ENCODE measurements at places on chromosomes 12 and 14.

DNA sequence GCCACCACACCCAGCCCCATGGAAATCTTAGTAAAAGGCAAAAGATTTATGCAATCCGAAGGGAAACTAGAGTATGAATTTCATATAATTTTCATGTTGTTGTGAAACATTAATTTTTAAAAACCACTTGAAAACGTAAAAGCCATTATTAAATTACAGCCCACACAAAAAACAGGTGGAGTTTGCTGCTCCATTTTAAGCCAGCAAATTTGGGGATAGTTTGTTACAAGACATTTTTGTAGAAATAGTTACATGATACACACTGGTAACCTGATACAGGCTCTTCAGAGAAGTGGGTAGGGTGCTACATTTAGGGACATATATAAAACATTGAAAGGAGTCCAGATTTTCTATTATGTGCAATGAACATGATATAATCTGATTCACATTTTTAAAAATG lies 17.6 kb downstream of the GNPTAB start:
- no peak for DNase-seq

- DNase-seq: no peak
Measured at GRCh38 chr14:54450535-54450934, 9.4 kb upstream of the CNIH1 start.

DNA sequence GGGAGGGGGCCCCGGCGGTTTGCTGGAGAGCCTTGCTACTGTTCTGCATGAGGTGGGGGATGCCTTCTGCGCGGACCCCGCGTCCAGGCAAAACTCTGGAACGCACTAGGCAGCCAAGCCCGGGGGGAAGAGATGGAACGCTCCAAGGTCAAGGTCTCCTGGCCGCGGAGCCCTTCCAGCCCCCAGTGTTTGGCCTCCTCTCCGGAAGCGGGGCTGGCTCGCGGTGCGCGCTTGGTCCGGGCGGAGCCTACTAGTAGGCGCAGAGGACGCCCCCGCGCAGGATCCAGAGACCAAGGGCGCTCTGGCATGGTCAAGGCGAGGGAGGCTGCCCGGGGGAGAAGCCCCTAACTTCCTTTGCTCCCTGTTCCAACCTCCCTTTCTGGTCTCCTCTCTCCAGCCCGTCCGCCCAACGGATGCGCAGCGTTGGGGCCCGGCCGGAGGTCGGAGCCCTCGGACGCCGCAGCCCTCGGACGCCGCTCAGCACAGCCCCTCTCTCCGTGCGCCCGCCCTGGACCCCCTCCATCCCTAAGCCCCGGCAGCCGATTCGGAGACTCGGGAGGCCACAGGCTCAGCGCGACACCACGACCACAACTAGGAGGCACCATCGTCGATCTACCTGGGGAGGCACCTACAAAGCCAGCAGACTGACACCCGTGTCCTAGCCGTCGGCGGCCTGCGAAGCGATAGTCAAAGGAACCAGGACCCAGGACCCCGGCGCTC lies 669 bp upstream of the KCNK13 start:
- DNase-seq: no peak

GRCh38 chr14:91062600-91062999 lies 2.2 kb upstream of the RPS6KA5 start:
- DNase-seq: no peak

GRCh38 chr14:72714871-72715214 lies 179.1 kb downstream of the DPF3 start:
- no peak for DNase-seq

- no peak for DNase-seq
Measured at GRCh38 chr14:102505000-102505619, 4.5 kb downstream of the ANKRD9 start.

- DNase-seq: peak; percentile 11
Measured at GRCh38 chr14:39268393-39268792, 34.7 kb downstream of the MIA2 start.

GRCh38 chr12:130120012-130120805 lies 42.1 kb upstream of the FZD10 start:
- no peak for DNase-seq

DNA sequence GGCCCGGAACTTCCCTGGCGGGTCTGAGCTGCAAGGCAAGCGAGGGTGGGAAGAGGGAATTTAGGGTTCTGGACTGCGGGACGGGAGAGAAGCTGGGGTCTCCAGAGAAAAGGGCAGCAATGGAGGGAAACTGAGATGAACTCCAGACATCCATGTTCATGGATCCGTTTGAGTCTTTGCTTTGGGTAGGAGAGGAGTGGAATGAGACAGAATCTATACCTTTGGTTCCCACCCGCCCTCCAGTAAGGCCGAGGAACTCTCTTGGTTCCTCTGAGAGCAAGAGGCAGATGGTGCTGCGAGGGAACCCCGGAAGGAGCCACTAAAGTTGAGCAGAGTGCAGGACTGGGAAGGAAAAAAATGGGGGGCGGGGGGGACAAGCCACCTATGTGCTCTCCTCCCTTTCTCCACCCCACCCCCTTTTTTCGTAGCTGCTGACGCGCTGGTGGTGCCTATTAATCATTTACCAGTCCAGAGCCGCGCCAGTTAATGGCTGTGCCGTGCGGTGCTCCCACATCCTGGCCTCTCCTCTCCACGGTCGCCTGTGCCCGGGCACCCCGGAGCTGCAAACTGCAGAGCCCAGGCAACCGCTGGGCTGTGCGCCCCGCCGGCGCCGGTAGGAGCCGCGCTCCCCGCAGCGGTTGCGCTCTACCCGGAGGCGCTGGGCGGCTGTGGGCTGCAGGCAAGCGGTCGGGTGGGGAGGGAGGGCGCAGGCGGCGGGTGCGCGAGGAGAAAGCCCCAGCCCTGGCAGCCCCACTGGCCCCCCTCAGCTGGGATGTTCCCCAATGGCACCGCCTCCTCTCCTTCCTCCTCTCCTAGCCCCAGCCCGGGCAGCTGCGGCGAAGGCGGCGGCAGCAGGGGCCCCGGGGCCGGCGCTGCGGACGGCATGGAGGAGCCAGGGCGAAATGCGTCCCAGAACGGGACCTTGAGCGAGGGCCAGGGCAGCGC lies 1.2 kb downstream of the SSTR1 start:
- no peak for DNase-seq

DNA sequence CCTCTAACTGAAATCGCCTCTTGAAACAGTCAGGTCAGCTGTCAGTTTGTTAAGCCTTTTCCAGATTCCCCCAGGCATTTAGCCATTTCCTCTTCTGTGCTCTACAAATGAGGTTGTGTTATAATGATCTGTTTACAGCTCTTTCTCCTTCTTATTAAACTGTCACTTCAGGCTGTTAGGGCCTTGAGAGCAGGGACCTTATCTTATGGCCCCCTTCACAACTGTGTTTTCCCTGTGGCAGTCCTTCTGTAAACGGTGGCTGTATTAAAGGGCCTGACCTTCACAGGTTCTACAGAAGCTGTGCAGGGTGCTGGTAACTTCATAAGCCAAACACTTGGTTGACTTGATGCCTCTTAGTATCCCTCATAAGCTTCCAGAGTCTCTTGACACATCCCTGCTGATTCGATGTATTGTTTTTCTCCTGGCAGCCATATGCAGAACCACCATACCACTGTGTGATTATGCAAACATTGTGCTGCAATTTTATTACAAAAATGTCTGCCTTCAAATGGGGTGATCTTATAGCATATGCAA lies 104.7 kb downstream of the PLEKHA5 start:
- DNase-seq: no peak

DNA sequence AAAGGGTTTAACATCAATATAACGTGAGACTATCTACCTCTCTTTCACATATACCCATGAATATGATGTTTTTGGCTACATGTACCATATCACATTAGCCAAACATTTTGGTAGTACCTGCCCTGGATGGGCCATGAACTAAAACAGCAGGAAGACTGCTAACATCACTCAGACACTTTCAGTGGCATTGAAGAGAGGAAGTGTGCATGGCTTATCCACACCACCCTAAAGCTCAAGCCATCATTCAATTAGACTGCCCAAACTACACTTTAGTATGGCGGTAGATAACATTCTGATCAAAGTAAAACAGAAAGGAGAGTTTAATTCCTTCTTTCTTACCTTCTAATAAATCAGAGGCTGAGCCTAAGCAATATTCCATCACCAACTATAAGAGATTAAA lies 103.0 kb downstream of the PEBP1 start:
- no peak for DNase-seq

DNA sequence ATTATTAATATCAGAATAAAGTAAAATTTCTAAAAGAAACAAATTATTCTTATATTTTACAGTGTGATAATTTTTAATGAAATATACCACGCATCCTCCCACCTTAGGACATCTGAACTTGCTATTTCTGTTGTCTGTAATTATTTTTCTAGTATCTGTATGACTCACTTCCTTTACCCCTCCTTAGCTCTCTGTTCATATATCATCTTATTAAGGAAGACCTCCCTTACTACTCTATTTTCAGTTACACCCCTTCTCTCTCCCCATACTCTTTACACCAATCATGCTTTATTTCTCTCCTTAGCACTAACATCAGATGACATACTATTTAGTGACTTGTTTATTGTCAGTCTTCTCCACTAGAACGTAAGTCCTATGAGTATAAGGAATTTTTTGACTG lies 34.2 kb upstream of the C12orf50 start:
- DNase-seq: no peak

GRCh38 chr12:87656311-87656710 lies 372.9 kb downstream of the C12orf50 start:
- no peak for DNase-seq

DNA sequence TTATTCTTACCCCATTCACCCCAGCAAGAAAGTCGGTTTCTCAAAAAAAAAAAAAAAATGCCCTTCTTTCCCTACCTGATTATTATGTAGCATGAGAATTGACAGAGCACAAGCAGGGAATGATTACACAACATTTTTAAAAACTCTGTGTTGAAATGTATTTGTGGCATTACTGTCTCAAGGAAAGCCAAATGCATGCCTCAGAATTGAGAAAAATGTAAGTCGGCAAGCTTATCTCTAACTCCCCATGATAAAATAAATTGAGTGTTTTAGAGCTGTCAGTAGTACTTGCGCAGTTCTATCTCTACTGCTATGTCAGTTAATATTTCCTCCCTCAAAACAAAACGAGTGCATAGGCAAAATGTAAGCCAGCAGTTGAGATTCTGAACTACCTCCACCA lies 25.7 kb downstream of the ANO4 start:
- DNase-seq: no peak

GRCh38 chr12:106906715-106907114 lies 49.0 kb upstream of the TMEM263 start:
- no peak for DNase-seq

DNA sequence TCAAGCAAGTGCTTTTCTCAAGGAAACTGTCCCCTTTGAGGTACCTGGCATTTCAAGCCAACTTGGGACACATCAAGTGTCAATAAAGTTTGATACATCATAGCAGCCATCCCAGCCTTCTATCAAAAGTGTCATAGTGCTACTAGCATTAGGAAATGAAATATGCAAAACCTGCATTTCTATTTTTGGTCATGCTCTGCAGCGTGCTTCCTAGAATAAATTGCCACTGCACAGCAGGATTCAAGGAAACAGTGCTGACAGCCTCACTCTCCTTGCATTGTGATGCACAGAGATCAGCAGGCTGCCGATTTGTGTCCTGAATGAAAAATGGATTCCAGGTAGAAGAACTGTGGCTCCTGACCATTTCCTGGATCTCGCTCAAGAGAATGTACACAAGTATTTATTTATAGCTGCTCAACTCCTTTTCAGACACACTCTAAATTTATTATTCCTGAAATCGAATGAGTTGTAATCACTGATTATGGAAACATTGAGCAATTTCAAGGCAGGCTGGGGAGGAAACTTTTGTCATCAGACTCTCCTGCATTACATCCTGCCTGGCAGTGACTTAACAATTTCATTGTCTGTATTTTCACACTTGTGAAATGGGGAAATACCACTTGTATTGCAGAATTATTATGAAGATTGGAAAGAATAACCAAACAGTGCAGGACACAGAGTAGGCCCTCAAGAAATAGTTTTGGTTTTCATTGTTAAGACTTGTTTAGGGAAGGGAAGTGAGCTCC lies 120.9 kb downstream of the SLC38A6 start:
- no peak for DNase-seq

DNA sequence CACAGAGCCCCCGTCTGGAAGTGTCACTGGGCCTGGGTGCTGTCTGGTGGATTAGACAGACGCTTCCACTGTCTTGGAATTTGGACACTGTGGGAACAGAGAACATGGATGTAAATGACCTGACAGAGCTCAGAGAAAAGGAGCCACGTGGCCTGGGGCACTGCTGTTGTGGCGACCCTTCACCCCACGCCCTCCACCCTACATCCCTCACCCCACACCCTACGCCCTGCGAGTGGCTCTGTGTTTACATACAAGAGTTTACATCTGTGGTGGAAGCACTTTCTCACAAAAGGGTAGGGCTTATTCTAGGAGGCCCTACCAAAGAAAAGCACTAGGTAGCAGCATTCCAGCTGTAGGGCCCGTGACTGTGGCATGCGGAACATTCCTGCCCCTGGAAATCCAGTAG lies 47.7 kb downstream of the B4GALNT3 start:
- no peak for DNase-seq

- DNase-seq: no peak
Measured at GRCh38 chr12:67842124-67842523, 147.1 kb upstream of the IFNG-AS1 start.

DNA sequence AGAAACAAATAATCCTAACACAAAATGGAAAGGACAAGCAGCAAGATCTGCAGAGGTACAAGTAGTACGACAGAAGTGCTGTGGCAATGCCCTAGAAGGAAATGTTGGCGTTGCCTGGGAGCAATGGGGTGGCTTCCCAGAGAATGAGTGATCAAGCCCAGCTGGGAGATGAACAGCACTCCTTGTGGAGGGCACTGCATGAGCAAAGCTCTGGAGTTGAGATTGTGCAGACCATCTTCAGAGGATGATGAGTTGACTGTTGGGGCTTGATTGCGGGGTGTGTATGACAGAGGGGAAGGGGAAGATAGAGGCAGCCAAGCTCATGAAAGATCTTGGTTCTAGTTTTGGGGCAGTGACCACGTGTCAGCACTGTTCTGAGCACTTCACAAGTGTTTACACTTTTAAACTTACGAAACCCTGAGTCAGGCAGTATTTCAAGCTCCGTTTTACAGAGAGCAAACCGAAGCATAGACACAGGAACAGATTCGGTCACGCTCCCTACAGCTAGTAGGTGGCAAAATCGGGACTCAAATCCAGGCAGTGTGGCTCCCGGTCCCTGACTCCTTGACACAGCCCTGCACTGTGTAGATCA lies 127.2 kb upstream of the LHX5 start:
- no peak for DNase-seq

GRCh38 chr12:120759591-120760348 lies 34.1 kb downstream of the ACADS start:
- no peak for DNase-seq

DNA sequence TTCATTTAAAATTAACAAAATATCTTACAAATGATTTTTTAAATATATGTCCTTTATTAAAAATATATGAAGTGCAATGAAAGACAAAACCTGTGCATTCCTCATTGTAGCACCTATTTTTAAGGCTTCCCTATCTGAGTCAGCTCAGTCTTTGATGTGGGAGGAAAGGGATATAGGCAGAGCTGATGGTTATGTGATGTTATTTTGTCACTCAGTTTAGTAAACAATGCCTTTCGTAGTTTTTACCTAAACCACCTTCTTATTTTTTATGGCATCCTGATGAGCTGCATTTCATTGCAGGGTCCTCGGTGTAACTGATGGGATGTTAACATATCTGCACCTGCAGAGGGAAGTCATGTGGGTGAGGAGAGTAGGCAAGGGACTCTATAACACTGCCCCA lies 58.9 kb upstream of the FRMD6 start:
- no peak for DNase-seq

GRCh38 chr12:55708695-55709233 lies 1.1 kb upstream of the ITGA7 start:
- DNase-seq: no peak

Data from T47D (cell line).